ENCODE measurements at places on chromosomes 4 and X.
A peak's percentile ranks its signal among the peaks of the same experiment; 100 is the strongest.

DNA sequence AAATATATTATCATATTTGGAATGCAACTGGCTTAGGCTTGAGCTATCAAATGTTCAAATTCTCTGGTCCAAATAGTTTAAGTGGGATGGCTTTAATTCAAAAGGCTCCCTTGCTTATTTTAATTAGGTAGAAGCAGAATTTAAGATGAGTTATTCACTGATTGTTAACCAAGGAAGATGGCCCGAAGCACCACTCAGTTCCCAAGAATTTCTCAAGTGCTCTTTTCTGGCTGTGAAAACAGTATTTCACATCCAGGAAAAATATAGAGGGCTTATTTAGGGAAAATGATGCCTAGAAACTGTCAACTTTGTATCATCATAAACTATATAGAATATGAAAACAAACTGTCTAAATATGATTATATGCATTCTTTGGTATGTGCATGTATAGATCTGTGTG lies 246.5 kb upstream of the SFRP2 start:
- no peak for DNase-seq

- no peak for DNase-seq
These were observed 4.7 kb upstream of the AMMECR1 start for GRCh38 chrX:110322603-110323002.

- DNase-seq, result no peak
These were observed 1956.2 kb upstream of the AGA start for GRCh38 chr4:179398414-179398813.

DNA sequence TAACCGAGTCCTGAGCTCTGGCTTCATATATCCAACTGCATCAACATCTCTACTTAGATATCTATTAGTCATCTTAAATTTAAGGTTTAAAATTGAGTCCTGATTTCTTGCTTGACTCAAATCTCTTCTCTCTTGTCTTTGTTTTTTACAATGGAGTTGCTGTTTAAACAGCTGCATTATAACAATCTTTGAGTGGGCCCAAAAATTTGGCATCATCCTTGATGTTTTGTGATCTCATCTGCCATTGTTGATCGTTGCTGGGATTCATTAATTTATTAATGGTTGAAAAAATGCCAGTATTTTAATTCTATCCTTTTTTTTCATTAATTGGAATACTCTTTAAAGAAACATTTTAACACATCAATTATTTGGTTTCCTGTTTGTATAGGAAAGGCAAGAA lies 82.2 kb downstream of the STIM2 start:
- no peak for DNase-seq

- DNase-seq, result no peak
These were observed 77.4 kb downstream of the HPRT1 start for GRCh38 chrX:134537179-134537955.

DNA sequence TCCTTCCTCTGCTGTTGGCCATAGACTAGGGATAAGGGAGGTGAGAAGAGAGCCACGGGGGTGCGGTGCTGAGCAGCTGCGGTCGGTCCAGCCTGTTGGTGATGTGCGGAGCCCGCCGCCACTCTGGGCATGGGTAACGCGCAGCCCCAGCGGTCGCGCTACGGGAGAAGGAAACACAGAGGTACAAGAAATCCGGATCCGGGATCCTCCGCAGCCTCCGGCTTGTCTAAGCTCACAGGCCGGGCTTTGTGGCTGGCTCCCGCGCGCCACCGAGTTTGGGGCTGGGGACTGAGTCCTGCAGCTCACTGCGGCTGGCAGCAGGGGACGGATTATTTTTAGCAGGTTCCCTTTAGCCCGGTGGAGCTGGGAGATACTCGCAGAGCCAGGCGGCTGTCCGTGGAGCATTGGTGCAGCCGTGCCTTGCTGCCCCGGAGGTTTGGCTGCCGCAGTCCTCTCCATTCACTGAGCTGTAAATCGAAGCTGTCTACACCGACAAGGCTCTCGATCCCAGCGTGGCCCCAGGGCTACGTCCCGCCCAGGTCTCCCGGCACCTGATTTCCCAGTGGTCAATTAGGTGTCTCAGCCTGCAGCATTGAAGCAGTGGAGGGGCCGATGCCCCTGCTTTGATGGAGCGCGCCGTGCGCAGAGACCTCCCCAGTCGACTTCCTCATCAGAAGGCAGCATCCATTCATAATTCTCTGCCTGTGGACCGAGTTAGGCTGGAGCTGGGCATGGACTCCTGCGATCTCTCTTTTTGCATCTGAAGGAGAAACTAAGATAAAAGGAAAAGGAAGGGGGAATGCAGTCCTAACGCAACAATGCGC lies 81.9 kb upstream of the SCML1 start:
- no peak for DNase-seq

- no peak for DNase-seq
These were observed 55.6 kb downstream of the CLDN34 start for GRCh38 chrX:10022580-10023245.

GRCh38 chr4:25827373-25827772 lies 35.4 kb downstream of the SEL1L3 start:
- DNase-seq, result peak; percentile 43

- DNase-seq, result no peak
These were observed 393 bp downstream of the SH3KBP1 start for GRCh38 chrX:19886883-19887531.

GRCh38 chrX:71622576-71623450 lies 4.5 kb upstream of the CXCR3 start:
- peak; percentile 39 for DNase-seq

DNA sequence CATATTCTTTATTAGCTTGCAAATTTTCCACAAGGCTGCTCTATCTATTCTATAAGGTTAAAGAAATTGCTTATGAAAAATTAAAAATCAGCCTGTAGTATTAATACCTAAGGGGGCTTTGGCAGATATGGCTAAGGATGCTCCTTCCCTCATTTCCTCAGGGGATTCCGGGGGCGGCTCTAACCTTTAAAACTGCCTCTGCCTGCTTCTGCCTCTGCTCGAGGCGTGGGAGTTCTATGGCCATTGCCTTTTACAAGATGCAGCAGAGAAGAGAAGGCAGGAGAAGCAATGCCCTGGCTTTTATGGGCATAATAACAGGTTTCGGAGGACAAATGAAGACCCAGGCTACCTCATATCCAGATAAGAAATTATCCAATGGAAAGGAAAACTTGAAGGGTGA lies 8.6 kb upstream of the CDKN2AIP start:
- no peak for DNase-seq

GRCh38 chr4:2793586-2794485 lies 951 bp downstream of the SH3BP2 start:
- DNase-seq, result peak; percentile 90

DNA sequence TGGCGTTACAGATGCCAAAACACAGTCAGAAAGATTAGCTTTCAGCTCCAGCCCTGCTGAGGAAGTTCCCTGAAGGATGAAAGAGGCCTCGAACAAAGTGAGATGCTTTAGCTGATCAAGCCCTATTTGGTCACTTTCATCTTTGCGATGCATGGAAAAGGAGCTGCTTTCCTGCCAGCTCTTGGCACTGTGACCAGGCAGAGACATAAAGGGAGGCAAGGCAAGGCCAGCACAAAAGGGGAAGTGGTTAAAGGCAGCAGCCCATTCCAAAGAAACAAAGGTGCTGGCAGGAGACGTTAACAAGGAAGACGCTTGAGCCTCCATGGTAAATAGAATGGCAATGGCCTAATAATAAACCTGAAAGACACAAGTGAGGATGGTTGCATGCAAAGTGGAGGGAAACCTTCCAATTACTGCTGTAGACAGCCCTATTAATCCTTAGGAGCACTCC lies 617.1 kb upstream of the INTU start:
- no peak for DNase-seq

DNA sequence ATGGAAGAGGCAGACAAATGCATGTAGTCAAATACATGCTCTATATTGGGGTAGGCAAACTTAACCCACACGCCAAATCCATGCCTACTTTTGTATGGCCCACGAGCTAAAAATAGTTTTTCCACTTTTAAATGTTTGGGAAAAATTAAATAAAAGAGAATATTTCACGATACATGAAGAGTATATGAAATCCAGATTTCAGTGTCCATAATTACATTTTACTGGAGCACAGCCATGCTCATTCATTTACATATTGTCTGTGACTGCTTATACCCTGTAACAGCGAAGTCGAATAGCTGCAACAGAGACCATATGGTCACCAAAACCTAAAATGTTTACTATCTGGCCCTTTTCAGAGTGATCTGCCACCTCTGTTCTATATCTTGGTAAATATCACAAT lies 257.4 kb upstream of the NOCT start:
- DNase-seq, result no peak

- DNase-seq, result no peak
These were observed 586.0 kb upstream of the AADAT start for GRCh38 chr4:170675568-170676262.

- no peak for DNase-seq
These were observed 16.8 kb downstream of the RAB39B start for GRCh38 chrX:155247497-155247896.

DNA sequence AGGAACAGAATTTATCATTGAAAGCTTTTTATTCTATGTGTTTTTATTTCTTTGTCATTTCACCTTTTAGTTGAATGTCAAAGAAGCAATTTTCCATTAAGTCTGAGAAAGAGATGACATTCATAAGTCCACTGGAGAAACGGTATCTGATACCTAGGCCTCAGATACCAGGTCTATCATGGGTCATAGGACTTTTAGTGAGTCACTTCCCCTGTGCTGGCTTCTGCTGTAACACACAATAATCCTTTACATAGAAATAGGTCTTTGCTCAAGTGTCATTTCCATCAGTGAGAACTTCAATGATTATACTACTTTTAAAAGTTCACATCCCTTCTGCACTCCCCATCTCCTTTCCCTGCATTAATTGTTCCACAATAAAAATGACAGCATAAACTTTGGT lies 125.5 kb upstream of the ARMCX2 start:
- DNase-seq, result no peak

- no peak for DNase-seq
These were observed 1.1 kb downstream of the NAA10 start for GRCh38 chrX:153933748-153934147.

DNA sequence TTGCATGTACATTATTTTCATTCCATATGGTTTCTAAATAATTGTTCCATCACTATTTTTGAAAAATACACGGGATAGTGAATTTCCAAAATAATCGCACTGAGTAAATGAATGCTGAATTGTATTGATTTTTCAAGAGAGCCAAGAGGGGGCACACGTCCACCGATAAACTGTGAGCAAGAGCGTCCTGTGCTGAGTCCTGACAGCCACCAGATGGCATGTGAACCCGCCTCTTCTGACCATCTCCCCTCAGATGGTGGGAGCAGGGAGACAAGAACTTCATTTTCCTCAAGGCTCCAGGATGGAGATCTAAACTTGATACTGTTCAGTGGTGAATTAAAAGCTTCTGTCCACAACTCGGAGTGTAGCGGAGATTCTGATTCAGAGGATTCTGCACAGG lies 30.6 kb upstream of the IL9R start:
- DNase-seq, result no peak

DNA sequence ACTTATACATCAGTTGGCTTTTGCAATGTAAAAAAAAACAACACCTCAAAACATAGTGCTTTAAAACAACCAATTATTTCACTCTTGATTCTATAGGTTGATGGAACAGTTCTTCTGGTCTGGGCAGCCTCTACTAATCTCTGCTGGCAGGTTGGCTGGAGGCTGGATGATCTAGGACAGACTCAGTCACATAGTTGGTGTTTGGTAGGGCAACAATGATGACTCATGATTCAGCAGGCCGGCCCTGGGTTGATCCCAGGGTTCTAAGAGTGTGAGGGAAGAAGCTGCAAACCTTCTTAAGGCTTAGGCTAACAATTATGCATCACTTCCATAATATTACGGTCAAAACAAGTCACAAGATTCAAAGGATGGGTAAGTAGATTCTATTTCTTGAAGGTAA lies 558.2 kb downstream of the ZNF674 start:
- DNase-seq, result no peak

DNA sequence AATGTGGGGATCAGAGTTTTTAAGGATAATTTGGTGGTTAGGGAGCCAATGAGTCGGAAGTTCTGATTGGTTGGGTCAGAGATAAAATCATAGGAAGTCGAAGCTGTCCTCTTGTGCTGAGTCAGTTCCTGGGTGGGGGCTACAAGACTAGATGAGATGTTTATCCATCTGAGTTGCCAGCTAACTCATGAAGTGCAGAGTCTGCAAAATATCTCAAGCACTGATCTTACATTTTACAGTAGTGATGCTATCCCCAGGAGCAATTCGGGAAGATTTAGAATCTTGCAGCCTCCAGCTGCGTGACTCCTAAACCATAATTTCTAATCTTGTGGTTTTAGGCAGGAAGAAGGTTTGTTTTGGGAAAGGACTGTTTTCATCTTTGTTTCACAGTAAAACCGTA lies 565.8 kb upstream of the SPANXN1 start:
- DNase-seq, result no peak

DNA sequence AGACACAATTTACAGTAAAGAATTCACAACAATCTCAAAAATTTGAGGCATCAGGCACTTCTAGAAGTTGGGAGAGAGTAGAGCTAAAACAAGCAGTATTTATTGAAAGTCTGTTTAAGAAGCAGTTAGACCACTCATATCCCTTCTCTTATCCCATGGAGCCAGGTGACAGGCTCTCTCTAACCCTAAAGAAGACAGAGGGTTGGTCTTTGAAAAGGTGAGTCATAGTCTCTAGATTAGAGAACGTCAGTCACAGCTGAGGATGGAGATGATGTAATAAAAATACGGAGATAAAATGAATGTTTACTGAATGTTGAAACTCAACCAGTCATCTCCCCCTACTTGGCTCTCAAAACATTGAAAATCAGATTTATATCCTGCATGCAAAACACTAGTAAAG lies 223.8 kb downstream of the CHIC2 start:
- DNase-seq, result no peak

- no peak for DNase-seq
These were observed 101.1 kb upstream of the CYLC1 start for GRCh38 chrX:83759872-83760271.

DNA sequence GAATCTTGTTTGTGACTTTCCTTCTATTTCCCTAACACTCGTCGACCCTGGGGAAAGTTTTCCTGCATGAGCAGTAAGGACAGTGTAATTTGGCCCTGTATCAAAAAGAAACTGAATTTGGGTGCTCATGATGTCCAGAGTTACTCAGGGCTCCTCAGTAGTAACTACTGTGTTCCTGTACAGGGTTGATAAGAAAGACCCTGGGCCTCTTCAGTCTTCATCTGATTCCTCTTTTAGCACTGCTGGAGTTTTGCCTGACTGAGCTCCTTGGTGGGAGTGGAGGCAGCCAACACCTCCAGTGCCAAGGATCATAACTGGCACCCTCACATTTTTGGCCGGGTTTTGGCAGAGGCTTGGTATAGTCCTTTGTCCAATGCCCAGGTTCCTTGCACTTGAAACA lies 7.1 kb upstream of the AREG start:
- DNase-seq, result no peak
